ENCODE measurements at places on chromosomes 2 and 18.

DNA sequence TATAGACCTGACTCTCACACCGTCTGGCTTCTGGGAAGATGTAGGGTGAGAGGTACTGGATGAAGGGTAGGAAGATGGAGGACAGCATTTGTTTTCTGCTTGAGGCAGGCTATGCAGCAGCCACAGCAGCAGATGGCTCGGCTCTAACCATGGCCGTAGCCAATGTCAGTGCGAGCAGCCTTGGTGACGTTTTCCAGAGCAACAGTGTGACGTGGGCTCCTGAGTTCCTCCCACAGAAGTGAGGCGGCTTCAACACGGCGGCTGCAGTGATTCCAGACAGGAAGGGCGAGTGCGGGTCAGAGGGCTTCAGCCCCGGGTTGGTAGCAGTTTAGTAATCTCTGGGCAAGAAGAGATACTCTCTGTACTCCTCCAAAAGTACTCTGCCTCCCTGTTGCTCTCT is 133.0 kb upstream of the MYT1L start:
- DNase-seq = no peak

- no peak for DNase-seq
Measured at GRCh38 chr2:42971947-42972736, 179.8 kb upstream of the HAAO start.

DNA sequence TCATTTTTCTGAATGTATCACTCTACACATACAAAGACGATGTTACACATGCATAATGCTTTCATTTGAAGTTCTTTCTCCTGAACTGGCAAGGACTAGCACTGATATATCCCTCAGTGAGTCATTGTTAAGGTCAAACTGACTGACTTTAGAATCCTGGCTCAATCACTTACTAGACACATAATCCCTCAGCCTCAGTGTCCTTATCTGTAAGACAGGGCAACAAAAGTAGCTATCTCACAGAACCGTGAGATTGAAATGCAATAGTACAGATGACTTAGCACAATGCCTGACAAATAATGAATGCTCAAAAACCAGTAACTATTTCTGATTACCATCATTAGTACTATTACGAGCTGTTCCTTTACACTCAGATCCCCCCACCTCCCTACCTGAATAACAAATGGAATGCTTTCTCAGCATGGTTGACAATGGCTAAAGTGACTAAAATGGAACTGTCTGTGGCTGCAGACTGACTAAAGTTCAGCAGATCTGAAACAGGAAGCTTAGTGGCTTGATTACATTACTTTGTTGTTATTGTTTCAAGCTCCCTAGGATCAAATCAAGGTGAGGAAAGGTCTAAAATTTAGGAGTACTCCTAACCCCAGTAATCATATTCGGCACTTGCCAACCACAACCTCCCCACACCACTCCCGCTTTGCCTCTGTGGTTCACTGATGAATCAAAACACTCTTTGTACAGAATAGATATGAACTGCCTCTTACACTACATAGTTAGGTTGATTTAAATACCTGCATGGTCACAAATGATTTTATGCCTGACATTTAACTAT is 35.8 kb upstream of the CACNB4 start:
- no peak for DNase-seq

DNA sequence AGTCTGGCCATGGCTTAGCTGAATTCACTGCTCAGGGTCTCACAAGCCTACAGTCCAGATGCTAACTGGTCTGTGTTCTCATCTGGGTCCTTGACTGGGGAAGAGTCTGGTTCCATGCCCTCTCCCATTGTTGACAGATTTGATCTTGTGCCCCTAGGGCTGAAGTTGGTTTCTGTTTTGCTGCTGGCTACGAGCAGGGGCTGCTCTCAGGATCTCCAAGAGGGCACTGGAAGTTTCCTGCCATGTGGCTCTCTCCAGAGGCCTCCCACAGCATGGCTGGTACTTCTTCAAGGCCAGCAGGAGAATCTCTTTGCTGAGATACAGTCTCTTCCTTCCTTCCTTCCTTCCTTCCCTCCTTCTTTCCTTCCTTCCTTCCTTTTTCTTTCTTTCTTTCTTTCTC is 78.1 kb downstream of the SPP2 start:
- no peak for DNase-seq
